Activated CD8-positive, alpha-beta memory T cell treated with anti-CD3 and anti-CD28 coated beads for 1 hour (primary cell): ENCODE measurements at places on chromosomes 13 and 19.

DNA sequence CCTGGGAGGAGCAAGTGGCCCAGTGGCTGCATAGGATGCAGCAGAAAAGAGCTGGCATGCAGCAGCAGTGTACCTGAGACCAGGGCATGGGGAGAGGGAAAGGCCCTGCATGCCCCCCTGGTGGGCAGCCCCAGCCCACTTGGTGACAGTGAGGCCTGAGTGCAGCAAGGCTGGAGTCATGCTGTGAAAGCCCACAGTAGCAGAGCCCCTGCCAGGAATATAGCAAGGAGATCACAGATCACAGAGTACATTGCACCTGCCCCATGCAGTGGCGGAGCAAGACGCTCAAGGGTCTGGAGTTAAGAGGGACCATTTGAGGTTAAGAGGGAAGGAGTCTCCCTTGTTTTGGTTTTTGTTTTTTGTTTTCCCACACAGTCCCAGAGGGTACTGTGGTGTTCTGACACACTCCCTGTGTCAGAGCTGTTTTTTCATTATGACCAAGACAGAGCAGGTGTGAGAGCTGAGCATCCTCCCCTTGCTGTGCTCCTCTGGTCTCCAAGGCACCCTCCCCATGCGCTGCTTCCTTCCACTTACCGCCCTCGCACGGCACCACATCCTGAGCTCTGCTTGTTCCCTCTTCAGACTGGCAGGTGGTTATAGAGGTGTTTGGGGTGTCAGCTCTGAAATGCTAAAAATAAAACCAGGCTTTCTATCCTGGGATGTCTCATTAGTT lies 85.0 kb upstream of the UBL3 start:
- peak; percentile 43 for DNase-seq

DNA sequence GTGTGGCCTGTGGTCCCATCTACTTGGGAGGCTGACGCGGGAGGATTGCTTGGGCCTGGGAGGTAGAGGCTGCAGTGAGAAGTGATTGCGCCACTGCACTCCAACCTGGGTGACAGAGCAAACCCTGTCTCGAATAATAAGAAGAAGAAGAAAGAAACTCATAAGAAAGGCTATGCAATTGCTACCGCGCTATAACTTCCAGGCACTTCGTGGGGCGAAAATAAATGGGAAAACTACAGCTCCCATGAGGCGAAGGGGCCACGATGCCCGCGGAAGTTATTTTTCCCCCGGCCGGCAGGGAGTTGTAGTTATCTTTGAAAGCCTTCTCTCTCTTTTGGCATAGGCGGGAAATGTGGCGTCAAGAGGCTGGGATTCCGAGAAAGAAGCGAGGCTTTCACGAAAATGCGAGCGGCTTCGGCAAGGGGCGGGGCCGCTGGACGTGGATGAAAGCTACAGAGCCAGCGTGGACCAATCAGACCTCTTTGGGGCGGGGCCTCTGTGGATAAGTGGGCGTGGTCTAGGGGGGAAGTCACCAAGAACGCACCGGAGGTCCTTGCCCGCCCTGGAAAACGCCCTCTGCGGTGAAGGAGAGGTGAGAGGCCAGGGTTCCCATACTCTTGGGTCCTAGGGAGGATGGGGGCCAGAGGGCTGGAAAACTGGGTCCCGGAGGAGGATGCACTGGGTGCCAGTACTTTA lies at the start of gene NUCB1:
NUCB1 (plus strand) TSS at position 532 of the 696 bp plus-strand sequence. CDS start 485 bp downstream, outside the sequence.
- peak; percentile 95 for DNase-seq

GRCh38 chr19:7618348-7618747 lies 11.0 kb downstream of the XAB2 start:
- DNase-seq, result no peak

DNA sequence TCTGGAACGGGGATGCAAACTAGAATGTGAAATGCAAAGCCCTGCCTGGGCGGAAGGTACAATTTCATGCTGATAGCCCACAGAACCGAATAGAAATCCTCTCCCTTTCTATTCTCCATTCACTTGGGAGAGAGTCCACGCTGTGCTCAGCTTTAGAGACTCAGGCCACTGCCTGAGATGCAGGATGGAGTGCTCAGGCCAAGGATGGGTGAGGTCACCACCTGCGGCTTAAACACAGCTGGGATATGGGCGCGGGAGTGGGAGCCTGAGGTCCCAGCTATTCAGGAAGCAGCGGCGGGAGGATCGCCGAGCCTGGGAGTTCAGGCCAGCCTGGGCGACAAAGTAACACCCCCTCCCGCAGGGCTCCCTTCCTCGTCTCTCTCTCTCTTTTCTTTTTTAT lies 446 bp upstream of the ZNF83 start:
- DNase-seq, result no peak

GRCh38 chr19:16062789-16063188 lies 13.5 kb upstream of the TPM4 start:
- DNase-seq, result no peak

GRCh38 chr19:7063339-7063738 lies 4.9 kb upstream of the MBD3L3 start:
- no peak for DNase-seq

GRCh38 chr19:2145831-2146241 lies 5.5 kb downstream of the AP3D1 start:
- no peak for DNase-seq

GRCh38 chr19:42423462-42424344 lies 3.5 kb downstream of the LIPE start:
- peak; percentile 82 for DNase-seq

GRCh38 chr13:45728759-45729158 lies 26.6 kb downstream of the CBY2 start:
- no peak for DNase-seq

DNA sequence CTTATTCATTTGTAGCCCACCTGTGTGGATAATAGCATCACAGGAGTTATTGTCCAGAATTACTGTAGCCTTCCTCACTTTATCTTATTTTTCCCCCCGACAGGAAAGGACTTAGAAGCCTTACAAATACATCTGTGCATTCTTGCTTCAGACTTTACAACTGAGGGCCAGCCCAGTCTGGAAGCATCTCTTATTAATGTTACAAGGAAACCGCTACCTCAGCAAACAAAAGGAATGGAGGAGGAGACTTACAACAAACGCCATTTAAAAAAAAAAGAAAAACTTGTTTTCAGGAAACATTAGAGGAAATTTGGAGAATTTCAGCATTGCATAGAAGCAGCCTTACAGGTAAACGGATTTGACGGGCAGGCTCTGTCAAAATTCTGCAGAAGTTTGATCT lies 45.2 kb downstream of the GARRE1 start:
- DNase-seq, result no peak

GRCh38 chr13:74575729-74576125 lies 441.5 kb upstream of the KLF12 start:
- peak; percentile 30 for DNase-seq

DNA sequence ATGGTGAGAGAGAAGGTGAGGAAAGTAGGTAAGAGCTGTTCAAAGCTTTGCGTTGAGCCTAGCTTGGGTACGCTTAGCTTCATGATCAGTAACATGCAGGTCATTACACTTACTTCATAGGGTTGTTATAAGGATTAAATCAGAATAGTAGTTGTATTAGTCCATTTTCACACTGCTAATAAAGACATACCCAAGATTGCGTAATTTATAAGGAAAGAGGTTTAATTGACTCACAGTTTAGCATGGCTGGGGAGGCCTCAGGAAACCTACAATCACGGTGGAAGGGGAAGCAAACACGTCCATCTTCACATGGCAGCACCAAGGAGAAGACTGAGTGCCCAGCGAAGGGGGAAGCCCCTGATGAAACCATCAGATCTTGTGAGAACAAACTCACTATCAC lies 21.9 kb downstream of the GPALPP1 start:
- no peak for DNase-seq

GRCh38 chr13:50654331-50654730 lies 189.2 kb downstream of the DLEU7 start:
- no peak for DNase-seq

- no peak for DNase-seq
These were observed 47.7 kb upstream of the RGCC start for GRCh38 chr13:41409611-41410010.

DNA sequence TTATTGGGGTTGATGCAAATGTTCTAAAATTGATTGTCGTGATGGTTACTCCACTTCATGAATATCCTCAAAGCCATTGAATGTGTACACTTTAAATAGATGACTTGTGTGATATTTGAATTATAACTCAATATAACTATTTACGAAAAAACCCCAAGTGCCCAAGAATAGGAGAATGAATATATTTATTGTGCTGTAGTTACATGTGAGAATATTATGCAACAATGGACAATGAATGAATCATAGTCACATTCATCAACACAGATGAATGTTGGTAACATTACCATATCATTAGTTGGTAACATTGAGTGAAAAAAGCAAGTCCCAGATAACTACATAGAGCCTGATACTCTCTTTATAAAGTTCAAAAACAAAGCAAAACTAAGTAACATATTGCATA lies 127.8 kb upstream of the UBL3 start:
- DNase-seq, result no peak

- no peak for DNase-seq
These were observed 542.3 kb upstream of the ATXN8OS start for GRCh38 chr13:69565334-69565733.

GRCh38 chr19:35115177-35115951 lies at the start of gene FXYD3:
TSS of gene FXYD3 (plus strand) at chr19:35115823. CDS start at chr19:35119377, 3,554 bp downstream.
- no peak for DNase-seq

GRCh38 chr13:39688699-39689405 lies 33.4 kb downstream of the COG6 start:
- no peak for DNase-seq

GRCh38 chr19:35256566-35256965 lies 7.8 kb downstream of the LSR start:
- no peak for DNase-seq

DNA sequence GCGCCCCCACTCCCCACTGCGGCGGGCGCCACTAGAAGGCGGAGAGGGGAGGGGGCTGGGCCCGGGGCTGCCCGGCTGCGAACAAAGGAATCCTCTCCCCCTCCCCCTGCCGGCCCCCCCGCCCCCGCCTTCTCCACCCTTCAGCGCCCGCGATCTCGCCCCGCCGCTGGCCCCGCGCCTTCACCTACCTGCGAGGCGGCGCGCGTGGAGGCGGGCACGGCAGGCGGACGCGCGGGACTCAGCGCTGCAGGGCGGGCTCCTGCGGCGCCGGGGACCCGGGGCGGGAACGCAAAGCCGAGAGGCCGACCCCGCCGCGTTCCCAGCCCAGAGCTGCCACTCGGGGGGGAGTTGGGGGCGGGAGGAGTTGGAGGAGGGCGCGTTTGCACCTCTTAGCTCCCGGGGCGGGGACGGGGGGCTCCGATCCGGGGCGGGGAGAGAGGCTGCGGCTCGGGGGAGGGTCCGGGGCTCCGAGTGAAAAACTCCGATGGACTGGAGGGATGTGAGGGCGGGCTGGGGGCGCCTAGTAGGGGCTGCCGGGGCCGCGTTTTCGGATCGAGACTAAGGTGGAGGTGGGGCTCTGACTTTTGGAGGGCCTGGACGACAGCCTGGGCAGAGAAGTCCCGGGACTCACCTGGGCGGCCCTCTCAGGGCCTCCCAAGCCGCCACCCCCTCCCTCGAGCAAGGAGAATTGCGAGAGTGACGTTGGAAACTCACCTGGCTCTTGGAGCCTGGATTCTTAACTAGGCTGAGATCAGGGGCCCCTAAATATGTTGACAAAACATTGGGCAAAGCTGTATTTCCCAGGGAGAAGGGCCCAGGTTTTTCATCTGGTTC lies at the start of gene FBN3:
FBN3 (minus strand) TSS at position 332 of the 834 bp plus-strand sequence. CDS start 2,112 bp downstream, outside the sequence.
- DNase-seq, result no peak

- no peak for DNase-seq
These were observed 25.7 kb downstream of the TLE6 start for GRCh38 chr19:3003046-3003445.

GRCh38 chr13:28485097-28485496 lies 9.8 kb downstream of the FLT1 start:
- no peak for DNase-seq

DNA sequence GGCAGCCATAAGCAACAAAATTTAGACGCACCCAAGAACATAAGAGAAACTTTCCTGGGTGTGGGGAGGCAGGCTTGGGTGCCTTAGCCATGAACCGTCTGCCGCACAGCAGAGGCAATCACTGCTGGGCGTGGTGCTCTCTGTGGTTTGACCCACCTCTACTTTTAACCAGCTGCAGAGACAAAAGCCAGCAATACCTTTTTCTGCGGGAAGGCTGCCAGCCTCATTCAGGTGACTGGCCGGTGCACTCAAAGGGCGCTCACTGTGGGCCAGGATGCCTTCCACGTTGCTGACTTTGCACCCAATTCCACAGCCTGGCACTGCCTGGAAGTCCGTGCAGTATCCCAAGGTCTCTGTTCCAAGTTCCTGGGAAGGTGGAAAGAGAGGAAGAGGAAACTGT lies 69.1 kb downstream of the ATP7B start:
- DNase-seq, result no peak

DNA sequence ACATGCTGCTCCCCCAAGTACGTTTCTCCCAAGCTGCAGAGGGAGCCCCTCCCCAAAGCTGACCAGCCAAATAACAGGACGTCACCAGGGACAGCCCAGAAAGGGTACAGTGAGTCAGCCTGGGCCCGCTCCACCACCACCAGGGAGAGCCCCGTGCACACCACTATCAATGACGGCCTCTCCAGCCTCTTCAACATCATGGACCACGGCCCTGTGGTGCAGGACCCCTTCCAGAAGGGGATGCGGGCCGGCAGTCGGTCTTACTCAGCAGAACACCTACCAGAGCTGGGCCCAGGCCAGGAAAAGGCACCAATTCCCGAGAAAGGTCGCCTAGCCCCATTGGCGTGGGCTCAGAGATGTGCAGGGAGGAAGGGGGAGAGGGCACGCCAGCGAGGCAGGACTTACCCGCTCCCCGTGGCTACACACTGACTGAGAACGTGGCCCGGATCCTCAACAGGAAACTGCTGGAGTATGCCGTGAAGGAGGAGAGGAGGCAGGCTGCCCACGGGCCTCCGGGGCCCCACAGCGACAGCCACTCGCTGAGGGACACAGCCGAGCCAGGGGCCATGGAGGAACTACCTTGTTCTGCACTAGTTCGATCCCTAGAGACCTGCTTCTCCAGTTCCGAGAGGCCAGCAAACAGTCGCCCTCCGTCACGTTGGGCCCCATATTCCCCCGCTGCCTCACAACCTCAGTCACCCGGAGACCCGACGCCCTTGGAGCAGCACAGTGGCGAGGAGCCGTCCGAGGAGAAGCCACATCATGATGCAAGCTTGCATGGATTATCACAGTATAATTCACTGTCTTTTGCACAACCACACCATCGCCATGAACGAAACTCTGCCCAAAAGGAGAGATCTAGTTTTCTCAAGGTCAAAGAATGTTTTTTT lies 815.9 kb upstream of the KLHL1 start:
- no peak for DNase-seq

DNA sequence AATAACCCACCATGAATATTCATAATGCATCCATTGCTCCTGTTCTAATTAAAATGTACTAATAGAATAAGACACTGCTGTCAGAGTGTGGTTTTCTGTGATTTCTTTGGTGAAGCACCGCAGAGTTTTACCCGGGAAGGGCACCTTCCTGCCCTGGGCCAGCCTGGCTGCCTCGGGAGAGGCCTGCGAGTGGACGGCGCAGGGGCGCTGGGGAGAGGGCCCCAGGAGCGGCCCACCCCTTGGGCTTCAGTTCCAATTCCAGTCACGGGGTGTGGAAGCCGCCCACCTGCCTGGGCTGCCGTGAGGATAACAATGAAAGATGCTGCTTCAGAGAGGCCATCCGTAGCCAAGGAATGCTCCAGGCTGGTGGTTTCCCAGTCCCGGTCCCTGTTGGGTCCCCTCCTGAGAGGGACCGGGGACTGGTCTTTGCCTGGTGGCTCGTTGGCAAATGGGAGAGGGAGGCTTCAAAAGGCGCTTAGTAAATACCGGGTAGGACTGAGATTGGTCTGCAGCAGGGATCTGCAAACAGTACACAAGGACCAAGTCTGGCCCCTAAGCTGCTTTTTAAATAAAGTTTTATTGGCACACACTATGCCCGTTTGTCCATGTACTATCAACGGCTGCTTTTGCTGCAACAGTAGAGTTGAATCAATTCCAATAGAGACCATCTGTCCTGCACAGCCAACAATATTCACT lies 18.0 kb downstream of the TCF3 start:
- DNase-seq, result no peak

- DNase-seq, result no peak
These were observed 282.9 kb downstream of the SLITRK5 start for GRCh38 chr13:87954091-87954490.
